Stimulated activated CD4-positive, alpha-beta T cell treated with anti-CD3 and anti-CD28 coated beads, Interleukin-1b, Interleukin-23, amount 100 ng/mL, for 4 hours (primary cell): ENCODE measurements at places on chromosomes 12 and 14.

- peak; percentile 18 for DNase-seq
Observed at GRCh38 chr12:89525305-89525823, 483 bp downstream of the POC1B start.

- no peak for DNase-seq
Observed at GRCh38 chr14:65972891-65973290, 513.3 kb upstream of the CCDC196 start.

GRCh38 chr12:104360983-104361707, 57.6 kb downstream of the EID3 start:
- DNase-seq, result no peak

GRCh38 chr12:113788020-113788856, 177.9 kb downstream of the RBM19 start:
- DNase-seq, result no peak

DNA sequence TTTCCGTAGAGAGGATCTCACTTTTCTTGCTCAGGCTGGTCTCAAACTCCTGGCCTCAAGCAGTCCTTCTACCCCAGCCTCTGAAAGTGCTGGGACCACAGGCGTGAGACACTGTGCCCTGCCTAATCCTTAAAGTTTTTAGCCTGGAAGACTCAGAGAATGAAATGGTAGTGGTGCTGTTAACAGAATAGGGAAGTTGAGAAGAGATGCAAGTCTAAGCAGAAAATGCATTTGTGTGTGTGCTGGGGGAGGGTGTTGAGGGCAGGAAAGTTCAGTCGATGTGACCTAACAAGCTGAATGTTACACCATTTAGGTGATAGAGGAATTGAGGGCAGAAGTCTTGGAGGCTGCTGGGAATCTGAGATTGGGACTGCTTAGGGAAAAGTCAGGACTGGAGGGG, 6.9 kb upstream of the TUBA1A start:
- DNase-seq, result no peak

DNA sequence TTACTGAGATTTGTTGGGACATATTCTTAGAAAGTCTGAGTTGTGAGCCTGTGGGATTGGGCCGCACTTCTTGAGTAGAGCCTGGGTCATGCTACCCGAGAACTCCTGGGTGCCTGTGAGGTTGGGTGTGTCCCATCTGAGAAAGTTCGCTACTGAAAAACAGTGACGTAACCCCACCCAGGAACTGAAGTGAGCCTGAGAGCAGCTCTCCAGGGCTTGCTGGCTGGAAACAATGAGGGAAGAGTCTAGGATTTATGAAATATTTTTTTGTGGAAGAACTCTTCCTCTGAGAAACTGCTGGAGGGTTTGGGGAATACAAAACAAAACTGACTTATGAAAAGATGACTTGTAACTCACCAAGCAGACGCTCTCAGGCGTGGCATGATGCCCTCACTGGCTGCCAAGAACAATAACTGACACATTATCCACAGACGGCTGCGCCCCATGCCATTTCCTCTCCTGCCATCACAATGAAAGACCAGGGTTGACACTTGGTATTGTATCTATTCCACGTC, 69.2 kb downstream of the RASSF3 start:
- DNase-seq, result no peak

DNA sequence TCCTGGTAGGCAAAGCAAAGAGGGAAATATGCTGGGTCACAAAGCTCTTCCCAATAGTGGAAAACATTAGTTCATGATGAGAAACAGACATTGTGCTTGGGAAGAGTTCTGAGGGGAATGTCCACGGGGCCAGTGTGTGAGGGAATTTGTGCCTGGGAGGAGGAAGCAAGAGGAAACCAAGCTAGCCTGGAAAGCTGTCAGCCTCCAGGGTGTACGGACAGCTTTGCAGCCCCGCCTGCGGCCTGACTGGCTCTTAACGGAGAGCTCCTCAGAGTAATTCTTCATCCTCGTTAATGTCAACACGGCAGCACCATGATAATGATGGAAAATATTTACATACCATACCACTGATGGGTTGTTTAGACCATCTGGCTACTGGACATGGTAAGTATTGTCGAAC, 32.4 kb downstream of the PITPNM2 start:
- DNase-seq, result no peak

DNA sequence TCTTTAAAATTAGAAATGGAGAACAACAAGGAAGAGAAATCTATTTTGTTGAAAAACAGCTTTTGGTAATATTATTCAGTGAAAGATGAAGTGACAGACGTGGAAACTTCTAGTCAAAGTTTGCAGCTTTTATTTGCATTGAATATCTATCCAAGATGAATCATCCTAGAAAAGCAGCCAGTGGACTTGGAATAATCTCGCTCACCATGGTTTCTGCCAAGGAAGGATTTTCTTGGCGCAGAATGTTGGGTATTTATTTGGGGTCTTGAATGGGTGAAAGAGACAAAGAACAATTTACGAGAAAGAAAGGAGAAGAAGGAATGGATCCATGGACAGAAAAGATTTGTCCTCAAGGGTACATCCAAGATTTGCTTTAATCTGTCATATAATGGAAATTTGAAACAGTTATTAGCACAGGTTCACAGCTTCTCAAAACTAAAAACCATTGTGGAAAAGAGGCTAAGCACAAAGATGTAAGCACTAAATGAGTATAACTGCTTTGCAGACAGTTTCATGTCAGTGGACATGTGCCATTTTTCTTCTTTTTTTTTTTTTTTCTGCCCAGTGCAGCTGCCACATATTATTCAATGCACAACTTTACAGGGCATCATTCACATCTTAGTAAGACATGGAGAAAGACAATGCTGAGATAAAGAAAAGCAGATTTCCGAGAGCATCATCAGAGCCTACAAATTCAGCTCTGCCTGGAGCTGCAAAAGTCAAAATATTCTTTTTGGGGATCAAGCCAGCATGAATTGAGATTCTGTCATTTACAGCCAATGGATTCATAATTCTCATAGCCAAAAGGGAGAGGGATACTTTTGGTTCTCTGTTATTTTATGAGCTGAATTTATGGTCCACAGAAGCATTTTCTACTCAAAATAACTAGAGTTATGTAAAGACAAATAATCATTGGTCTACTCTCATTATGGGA, 333.7 kb downstream of the DAD1 start:
- no peak for DNase-seq

DNA sequence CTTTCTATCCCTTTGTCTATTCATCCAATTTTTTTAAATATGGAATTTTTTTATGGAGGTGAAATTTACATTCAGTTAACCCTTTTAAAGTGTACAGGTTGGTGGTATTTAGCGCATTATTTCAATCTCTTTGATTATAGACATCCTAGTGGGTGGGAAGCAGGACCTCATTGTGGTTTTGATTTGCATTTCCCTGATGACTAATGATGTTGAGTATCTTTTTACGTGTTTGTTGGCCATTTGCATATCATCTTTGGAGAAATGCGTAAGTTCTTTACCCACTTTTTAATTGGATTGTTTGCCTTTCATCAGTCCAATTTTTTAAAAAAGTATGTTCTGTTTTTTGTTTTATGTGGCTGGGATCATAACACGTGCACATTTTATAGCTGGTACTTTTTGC, 20.8 kb downstream of the PAPLN start:
- no peak for DNase-seq

- DNase-seq, result no peak
Observed at GRCh38 chr12:90112666-90113065, 404.0 kb upstream of the ATP2B1 start.

GRCh38 chr14:44896275-44897040, 65.3 kb downstream of the KLHL28 start:
- no peak for DNase-seq

GRCh38 chr12:112524676-112525425, 106.1 kb downstream of the PTPN11 start:
- DNase-seq, result no peak

DNA sequence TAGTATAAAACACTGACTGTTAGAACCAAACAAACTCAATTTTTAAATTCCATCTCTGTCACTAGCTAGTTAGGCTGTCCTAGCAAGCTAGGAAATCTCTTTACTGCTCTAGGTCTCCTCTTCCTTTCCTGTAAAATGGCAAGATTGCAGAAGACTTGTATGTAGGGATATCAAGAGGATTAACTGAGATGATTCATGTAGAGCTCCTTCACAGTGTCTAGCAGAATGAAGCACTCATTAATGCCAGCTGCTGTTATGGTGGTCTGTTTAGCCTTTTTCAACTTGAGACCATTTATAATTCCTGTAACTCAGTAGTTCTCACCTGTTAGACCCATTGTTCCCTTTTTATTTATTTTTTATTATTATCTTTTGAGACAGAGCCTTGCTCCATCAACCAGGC, 67.8 kb upstream of the KCNH3 start:
- DNase-seq, result no peak

- DNase-seq, result no peak
Observed at GRCh38 chr12:7694556-7695236, 879 bp downstream of the GDF3 start.

DNA sequence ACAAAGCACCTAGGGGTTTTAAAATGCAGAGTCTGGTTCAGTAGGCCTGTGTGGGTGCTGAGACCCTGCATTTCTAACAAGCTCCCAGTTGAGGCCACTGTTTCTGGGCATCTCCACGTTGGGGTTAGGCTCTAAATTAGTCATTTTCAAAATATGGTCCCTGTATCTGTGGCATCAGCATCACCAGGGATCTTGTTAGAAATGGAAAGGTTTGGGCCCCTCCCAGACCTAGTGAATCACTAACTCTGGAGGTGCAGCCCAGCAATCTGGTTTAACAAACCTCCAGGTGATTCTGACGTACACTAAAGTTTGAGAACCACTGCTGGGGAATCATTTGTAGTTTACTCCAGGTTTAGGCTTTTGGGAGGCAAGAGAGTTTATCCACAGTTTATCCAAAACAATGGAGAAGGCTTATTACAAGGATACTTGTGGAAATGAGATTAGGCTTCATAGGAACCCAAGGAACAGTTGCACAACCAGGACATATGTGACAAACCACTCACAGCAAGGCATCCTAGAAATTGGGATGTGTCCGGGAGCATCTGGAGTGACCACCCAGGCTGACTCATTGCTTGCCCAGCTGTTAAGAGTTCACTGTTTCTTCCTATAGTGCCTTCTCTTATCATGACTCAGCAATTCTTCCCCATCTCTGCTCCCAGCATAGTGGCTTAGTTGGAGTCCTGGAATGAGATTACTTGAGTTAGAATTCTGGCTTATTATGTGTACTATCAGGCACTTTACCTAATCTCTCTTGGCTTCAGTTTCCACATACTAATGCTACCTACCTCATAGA, 71.6 kb upstream of the STXBP6 start:
- no peak for DNase-seq

GRCh38 chr14:99215277-99215676, 56.7 kb downstream of the BCL11B start:
- no peak for DNase-seq

DNA sequence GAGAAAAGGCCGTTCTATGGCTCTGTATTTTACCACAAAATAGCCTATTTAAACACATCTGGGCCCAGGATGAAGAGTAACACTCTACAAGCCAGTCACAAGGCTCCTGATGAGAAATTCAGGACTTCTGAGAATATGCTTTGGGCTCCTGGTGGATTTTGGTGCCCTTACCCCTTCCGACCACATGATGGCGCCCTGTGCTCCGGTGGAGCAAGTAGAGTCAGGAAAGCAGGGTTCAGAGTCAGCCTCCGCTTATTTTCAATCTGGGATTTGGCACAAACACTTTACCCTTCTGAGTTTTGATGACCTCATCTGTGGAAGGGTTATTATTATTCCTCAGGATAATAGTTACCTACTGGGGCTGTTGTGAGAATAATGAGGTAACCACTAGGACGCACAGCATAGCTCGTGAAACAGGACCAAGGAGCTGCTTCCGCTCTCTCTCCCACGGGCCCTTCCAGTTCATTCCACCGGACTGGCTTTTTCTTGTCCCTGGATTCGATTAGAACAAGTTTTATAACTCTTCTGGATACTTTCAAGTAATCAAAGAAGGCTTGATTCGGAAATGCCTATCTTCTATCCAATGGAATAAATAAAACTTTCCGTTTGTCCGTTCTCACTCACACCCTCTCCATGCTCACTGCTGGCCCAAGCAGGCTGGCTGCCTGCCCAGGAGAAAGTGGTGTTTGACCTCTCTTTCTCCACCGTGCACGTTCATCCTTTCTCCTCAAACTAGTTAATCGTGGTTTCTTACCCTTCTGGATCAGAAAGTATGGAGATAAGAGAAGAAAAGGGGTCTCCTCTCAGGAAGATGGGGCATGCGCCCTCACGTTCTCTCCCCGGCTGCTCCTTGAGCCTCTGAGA, 104.6 kb downstream of the GALC start:
- DNase-seq, result no peak

- no peak for DNase-seq
Observed at GRCh38 chr14:27222671-27223070, 624.8 kb upstream of the NOVA1 start.

DNA sequence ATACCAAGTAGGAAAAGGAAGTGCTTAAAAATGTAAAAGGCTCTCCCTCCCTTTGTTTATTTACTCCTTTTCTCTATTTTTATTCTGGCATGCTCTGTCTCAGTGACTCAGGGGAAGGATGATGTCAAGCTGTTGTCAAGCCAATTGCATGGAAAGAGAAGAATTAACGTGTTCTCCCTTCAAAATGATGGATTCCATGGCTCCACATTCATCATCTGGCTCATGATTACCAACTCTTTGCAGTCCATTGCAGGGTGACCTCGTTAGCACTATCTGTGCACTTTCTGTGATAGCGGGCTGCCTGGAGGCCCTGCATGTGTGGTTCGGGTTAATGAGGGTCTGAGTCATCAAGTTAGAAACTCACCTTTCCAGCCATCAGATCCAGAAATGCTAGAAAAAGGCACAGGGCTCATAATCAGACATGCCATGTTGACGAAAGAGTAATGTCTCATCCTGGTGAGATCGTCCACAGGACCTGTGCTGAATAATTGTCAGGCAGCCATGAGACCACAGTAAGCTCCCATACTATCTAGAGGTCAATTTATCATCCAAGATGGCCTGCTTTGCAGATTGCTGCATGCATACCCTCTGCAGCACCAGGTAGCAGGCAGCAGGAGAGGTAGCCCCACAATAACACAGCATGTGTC, 79.2 kb upstream of the BTG1 start:
- no peak for DNase-seq

DNA sequence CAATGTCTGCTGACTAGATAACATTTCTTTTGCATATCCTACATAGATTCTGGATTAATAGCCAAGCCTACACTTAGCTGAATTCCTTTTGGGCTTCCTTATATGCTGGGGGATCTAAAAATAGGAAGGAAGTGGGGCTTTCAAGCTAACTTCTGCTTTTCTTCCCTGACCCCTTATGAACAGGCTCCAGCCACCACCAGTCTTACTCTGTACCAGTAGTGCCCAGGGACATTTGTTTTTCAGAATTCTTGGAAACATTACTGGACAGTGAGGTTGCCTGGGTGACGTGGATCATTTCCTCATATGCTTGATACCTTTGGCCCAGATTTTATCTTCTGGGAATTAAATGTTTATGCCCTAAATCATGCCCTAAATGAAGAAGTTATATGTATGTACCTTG, 55.9 kb upstream of the SRRM4 start:
- no peak for DNase-seq

DNA sequence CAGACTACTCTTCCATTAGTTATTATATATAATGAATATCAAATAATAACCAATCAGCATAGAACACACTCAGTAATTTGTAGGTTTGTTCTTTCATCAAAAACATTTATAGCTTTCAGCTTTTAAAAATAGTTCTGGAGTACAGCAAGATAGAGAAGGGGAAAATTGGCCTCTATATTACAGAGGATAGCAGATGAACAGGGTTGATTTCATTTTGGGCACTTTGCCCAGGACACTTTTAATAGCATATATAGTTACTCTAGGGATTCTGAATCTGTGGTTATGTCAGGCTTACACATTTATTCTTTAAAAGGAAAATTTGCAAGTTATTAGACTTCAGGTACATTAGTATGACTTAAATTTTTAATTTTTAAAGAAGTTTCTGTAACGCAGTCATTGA, 52.6 kb downstream of the IFT81 start:
- DNase-seq, result no peak

GRCh38 chr12:108792361-108793292, 61.3 kb upstream of the CORO1C start:
- DNase-seq, result no peak
